Sigmoid colon (tissue), 7 donors: ENCODE measurements at places on chromosomes 6 and 20. TPM values are rescaled to one million over a fixed set of nuclear protein-coding genes. Genes with fewer than 3 reads are reported as not detected.

DNA sequence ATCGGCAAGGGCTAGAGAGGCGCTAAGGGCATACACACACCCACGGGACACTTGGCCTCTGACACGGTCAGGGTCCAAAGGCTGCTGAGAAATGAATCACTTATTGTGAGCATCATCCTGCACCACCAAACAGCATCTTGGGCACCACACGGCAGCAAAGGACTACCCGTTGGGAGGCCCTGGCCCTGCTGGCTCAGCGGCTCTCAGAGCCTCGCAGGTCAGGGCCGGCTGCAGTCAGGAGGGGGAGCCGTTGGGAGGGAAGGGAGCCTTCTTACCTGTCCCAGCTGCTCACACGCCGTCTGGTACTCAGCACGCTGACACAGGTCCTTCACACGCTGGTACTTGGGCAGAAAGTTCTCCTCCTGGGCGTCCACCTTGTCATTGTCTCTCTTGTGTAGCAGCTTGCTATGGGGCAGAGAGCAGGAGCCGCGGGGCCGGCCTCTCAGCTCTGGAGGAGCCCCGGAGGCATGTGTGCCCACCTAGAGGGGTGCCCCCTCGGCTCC, 109.0 kb downstream of the SULF2 start:
- H3K4me1 ChIP-seq, result peaks cover 2% of the 10 kb centered on the region
- no peak overlapping the region for H3K4me3 ChIP-seq
- DNase-seq, result no peak
- no peaks in the 10 kb centered on the region for H3K27me3 ChIP-seq
- H3K27ac ChIP-seq, result no peak overlapping the region

- H3K4me1 ChIP-seq, result no peaks in the 10 kb centered on the region
- H3K27me3 ChIP-seq, result peaks cover 6% of the 10 kb centered on the region
- no peak overlapping the region for H3K4me3 ChIP-seq
Observed at GRCh38 chr20:48788486-48789072, 39.2 kb downstream of the PREX1 start.

RCAN2 gene
- total RNA-seq, result 13.2 TPM

- no peaks in the 10 kb centered on the region for H3K27me3 ChIP-seq
- H3K27ac ChIP-seq, result no peak overlapping the region
- no peak for DNase-seq
- H3K4me3 ChIP-seq, result no peak overlapping the region
- H3K4me1 ChIP-seq, result no peaks in the 10 kb centered on the region
- H3K36me3 ChIP-seq, result no peaks in the 10 kb centered on the region
Observed at GRCh38 chr6:133160536-133160935, 80.6 kb upstream of the EYA4 start.

GRCh38 chr20:57399587-57400155, 8.5 kb downstream of the RBM38 start:
- H3K27ac ChIP-seq, result peak overlapping the region; percentile 92

DNA sequence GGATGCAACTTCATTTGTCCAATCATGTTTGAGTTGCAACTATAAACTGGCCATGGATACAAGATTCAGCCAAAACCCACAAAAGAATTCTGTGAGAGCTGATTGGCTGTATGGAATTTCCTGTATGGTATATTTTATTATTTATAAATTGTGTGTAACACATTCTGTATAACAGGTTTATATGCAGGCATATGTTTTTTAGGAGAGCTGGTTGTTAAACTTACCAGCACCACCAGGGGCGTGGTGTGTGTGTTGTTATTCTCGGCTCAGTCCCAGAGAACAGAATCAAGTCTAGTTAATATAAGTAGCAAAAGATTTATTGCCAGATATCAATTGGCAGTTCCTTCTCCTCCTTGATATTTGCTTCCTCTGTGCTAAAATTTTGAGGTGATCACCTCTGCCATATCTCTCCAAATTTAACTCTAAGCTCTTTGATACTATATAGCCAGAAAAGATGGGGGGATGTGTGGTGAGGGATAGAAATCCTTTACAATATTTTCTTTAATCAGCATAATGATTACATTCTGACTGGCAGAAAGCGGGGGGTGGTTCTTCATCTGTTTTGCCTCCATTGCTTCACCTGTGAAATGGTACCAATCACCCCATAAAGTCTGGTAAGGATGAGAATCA, 22.9 kb downstream of the CNBD2 start:
- H3K4me1 ChIP-seq, result no peaks in the 10 kb centered on the region
- H3K27ac ChIP-seq, result no peak overlapping the region
- H3K27me3 ChIP-seq, result no peaks in the 10 kb centered on the region
- H3K36me3 ChIP-seq, result no peaks in the 10 kb centered on the region
- DNase-seq, result no peak
